ENCODE measurements at places on chromosomes 12 and 14.

DNA sequence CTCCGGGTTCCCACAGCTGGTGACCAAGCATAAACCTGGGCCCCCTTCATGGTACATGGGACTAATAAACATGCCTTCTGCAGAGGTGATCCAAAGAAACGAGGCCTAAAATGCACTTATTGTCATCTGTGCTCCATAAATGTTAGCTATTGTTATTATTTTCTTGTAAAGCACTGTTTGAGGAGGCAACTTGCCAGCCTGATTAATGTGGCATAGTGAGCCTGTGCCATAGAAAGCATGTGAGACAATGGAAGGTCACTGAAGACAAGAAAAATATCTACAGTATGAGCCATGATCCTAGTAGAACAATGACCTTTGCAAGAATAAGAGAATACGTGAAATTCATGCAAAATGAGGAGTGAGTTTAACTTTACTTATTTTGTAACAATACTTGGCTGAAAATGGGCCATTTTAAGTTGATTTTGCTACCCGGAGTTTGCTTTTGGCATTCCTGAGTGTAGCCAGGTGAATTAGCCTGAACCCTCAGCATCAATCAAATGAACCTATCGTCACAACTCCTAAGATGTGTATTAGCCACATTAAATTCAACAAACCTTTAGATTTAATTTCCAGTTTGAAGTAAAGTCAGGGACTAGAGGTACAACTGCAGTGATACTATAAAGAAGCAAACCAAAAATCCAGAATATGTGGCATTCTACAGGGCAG is 52.2 kb downstream of the CPM start:
- no peak for DNase-seq

GRCh38 chr12:44287545-44287944 is 451.7 kb downstream of the TMEM117 start:
- peak; percentile 7 for DNase-seq

DNA sequence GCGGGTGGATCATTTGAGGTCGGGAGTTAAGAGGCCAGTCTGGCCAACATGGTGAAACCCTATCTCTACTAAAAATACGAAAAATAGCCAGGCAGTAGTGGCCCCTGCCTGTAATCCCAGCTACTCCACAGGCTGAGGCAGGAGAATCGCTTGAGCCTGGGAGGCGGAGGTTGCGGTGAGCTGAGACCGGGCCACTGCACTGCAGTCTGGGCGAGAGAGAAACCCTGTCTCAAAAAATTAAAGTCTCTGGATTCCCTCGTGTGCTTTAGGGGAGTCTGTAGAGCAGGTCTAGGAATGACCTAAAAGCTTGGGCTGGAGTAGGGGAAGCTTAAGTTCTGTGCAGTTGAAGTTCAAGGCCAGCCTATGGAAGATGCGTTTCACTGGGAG is 697 bp upstream of the TULP3 start:
- no peak for DNase-seq

DNA sequence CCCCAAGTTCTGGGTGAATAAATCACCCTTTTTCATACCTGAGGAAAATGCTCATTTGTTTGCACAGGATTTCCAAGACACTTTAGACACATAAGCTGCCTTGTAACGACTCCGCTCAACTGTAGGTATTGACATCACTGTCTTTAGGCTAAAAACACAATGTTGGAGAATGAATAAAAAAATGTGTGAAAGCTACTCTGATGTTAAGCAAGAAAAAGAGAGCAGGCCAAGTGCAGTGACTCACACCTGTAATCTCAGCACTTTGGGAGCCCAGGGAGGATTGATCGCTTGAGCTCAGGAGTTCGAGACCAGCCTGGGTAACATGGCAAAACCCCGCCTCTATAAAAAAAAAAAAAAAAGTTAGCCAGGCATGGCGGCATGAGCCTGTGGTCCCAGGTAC is 11.1 kb upstream of the CIPC start:
- DNase-seq = no peak

GRCh38 chr12:123006977-123007376 is 26.5 kb downstream of the ARL6IP4 start:
- no peak for DNase-seq

- DNase-seq = no peak
Measured at GRCh38 chr12:76997011-76997780, 68.2 kb downstream of the E2F7 start.

DNA sequence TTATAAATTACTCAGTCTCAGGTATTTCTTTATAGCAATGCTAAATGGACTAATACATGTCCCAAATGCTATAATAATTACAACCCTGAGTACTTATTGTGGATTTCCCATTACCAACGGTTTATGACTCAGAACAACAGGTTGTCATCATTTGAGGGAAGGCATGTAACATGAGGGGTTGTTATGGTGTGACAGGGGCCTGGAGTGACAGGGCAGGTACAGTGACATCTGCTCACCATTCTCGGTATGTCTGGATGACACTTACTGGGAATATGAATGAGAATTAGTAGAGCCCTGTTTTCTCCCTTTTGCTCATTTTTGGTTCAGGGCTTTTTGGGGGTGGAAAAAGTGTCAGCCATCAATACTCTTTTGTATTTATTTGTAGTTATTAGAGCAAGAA is 36.2 kb upstream of the FERMT2 start:
- no peak for DNase-seq

DNA sequence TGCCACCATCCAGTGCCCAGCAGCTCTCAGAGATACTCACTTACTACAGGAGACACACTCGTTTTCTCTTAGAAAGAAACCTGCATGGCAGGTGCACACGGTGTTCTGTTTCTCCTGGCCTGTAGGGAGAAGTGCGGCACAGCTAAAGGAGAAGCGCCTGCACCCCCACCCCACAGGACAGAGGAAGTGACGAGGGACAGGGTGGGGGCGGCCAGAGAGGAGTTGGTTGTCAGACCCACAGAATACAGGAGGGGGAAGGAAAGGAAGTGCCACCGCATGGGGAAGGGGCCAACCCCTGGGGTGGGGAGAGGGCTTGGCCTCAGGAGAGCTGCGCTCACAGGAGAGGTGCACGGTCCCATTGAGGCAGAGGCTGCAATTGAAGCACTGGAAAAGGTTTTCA is 8.8 kb downstream of the TNFRSF1A start:
- DNase-seq = no peak

DNA sequence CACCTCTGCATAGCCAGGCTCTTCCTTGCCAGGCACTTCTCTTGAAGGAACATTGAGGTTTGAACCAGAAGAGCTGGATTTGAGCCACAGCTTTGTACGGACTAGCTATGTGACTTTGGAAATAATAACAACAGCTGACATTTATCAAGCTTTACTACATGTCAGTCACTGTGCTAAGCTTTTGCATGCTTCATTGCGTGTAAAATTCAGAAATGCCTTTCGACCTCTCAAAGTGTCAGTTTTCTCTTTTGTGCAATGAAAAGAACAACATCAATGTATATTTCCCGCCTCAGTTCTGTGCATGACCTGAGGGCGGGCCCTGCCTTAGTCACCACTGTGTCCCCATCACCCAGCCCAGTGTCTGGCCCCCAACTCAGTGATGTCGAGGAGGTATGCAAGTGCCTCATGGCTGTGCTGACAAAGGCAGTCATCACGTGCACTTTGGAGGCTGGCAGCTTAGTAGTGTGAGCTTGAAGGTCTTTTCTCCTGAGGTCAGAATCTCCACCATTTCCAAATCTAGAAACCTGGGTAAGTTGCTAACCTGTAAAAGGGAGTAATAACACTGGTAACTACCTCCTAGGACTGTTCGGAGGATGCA is 17.9 kb upstream of the AQP2 start:
- DNase-seq = no peak

- DNase-seq = no peak
Measured at GRCh38 chr14:96493178-96493577, 9.0 kb upstream of the PAPOLA start.

- DNase-seq = no peak
Measured at GRCh38 chr14:62921466-62921865, 123.8 kb downstream of the KCNH5 start.

GRCh38 chr14:98210045-98210672 is 1061.8 kb downstream of the BCL11B start:
- DNase-seq = no peak

DNA sequence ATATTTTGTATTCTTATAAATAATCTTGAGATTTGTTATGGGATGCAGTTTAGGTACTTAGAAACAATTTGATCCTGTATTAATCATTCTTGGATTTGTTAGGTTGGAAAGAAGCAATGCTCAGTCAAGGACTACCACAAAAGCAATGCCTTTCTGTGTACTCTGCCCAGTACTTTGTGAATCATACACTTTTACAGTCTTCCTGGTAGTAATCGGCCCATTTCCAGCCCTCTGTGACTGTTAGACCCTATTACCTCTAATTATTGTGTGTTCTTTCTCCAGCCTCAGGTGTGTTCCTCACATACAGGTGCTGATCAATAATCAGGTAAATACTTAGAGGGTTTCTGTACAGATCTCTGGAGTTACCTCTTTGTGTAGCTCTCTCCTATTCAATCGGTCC is 609.0 kb downstream of the KCNH5 start:
- DNase-seq = no peak

DNA sequence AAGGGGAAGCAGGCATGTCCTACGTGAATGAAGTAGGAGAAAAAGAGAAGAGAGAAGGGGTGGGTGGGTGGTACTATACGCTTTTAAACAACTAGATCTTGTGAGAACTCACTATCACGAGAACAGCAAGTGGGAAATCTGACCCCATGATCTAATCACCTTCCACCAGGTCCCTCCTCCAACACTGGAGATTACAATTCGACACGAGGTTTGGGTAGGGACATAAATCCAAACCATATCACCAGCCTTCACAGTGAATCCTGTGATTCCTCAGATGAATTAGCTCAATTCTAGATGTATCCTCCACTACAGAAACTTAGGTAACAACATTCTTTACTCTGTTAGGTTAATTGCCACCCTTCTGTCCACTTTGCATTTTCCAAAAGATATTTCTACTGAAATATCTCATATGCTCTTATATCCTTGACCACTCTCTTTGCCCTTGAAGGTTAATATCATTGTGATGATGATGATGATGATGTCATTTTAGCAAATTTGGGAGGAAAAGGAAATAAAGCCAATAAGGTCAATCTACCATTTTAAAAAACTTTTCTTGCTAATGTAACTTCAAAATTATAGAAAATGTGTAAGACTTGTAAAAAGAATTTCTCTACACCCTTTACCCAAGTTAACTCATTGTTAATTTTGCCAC is 23.2 kb upstream of the CCNT1 start:
- no peak for DNase-seq

GRCh38 chr12:75481774-75482173 is 1.2 kb downstream of the GLIPR1 start:
- no peak for DNase-seq

GRCh38 chr14:97634751-97635150 is 837.6 kb downstream of the VRK1 start:
- DNase-seq = no peak

DNA sequence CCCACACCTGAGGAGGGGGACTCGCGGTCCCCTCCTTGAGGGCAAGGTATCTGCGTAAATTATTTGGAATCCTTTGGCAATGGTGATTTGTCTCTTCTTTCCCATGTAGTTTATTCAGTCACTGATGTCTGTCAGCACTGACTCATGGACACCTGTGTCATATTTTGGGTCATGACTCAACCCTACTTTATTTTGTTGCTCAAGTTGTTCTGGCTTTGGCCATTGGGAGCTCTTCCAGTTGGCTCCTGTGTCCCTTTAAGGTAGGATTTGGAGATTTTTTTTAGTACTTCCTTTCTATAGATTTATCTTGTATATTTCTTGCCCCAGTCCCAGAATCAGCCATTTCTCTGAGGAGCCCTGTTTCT is 47.4 kb upstream of the C14orf180 start:
- no peak for DNase-seq

DNA sequence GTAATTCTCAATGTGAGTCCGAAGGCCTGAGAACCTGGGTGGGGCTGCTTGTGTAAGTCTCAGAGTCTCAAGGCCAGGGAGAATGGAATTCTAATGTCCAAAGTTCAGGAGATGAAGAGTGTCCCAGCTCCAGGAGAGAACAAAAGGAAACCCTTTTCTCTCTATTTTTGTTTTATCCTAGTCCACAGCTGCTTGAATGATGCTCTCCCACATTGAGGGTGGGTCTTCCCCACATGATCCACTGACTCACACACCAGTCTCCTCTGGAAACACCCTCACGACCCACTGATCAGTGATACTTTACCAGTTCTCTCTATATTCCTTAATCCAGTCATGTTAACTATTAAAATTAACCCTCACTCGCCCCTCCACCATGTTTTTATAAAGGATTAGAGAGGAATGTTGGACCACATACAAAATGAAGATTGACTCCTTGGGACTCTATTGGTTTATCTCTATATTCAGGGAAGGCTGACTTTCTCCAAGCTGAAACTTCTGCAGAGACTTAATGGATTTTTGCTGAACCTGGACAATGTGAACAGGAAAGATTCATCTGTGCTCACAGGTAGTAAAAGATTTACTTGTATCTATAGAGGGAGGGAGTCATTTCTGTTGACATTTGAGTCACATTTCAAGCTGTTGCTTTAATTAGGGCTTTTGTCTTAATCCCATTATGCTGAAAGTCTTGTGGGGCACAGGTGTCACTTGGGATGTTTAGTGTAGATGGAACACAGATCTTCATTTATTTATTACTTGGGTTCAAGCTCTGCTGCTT is 1061.0 kb upstream of the TMEM132C start:
- no peak for DNase-seq

GRCh38 chr12:71158361-71158882 is 623 bp upstream of the TSPAN8 start:
- no peak for DNase-seq

- DNase-seq = no peak
Measured at GRCh38 chr12:113794774-113795173, 171.4 kb downstream of the RBM19 start.

DNA sequence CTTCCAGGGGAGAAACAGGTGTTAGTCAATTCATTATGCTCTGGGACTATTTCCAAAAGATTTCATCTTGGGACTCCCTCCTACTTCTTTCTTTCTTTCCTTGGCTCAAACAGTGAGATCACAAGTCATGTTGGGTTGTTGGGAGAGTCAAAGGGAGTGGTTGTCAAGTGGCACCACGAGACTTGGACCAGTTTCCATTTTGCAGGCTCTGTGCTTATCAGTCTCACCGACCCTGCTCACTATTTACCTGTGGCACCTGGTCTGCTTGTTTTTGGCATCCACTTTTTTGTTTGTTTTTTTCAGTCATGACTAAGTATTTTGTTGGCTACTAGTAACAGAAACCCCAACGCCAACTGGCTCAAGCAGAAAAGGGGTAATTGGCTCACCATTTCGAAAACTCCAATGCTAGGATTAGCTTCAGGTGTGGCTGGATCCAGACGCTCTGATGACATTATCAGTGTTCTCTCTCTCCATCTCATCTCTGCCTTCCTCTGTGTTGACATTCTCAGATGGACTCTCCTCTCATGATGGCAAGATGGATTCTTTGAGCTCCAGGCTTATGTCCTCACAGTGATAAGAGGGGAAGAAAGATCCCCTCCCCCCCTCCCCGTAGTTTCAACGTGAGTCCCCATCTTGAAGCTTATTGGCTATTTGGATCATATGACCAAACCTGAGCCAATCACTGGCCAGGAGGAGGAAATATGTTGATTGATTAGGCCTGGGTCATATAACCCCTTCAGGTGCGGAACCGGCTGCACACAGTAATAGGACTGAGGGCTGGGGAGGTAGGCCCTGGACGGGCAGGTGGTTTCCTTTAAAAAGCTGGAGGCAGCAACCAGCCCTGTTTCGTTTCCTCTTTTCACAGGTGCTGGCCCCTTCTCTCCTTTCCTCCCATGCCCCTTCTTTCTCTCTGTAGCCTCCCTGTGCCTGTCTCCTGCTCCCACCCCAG is 84.2 kb downstream of the AACS start:
- no peak for DNase-seq

All from fibroblast of skin of left biceps (primary cell).